MG63 (cell line): ENCODE measurements at places on chromosomes 7 and 10. TPM values are rescaled to one million over a fixed set of nuclear protein-coding genes. Genes with fewer than 3 reads are reported as not detected.

IQUB gene
- total RNA-seq = not detected in 2 replicates

CACNB2 gene
- not detected in 2 replicates for total RNA-seq

ANLN gene
- 108 and 160 TPM in 2 replicates for total RNA-seq

LEP gene
- not detected in 2 replicates for total RNA-seq

KAZALD1 gene
- 27.7 and 54.4 TPM in 2 replicates for total RNA-seq

LLCFC1 gene
- not detected in 2 replicates for total RNA-seq
